ENCODE measurements at places on chromosomes 16 and 17.

- DNase-seq, result no peak
Measured at GRCh38 chr17:34565713-34566112, 13.7 kb upstream of the TMEM132E start.

- DNase-seq, result no peak
Measured at GRCh38 chr16:19436540-19436939, 18.9 kb downstream of the TMC5 start.

DNA sequence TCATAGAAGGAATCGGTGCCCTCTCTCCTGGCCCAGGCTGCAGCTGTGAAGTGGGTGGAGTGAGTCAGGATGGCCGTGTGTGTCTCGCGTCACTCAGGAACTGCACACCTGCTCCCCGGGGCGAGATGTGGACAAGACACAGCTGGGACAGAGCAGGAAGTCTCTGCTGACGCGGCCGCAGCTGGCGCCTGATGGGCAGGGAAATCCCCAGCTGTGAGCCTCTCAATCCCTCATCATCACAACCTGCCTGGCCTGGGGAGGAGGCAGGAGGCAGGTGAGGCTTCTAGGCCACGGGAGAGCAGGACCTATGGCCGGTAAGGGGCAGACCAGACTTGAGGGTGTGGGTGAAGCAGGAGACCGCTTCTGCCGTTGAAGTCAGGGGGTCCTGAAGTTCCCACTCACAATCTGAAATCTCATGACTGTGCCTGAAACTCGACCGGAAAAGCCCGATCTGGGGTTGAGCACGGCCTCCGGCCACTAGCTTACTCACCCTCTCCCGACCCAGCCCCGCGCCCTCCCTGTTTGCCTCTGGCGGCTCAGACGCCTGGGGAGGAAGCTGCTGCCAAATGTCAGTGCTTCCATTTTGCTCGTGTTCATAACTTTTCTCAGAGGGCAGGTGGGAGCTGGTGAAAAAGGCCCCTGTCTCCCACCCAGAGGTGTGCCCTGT, 1.1 kb upstream of the TRPV3 start:
- DNase-seq, result no peak

DNA sequence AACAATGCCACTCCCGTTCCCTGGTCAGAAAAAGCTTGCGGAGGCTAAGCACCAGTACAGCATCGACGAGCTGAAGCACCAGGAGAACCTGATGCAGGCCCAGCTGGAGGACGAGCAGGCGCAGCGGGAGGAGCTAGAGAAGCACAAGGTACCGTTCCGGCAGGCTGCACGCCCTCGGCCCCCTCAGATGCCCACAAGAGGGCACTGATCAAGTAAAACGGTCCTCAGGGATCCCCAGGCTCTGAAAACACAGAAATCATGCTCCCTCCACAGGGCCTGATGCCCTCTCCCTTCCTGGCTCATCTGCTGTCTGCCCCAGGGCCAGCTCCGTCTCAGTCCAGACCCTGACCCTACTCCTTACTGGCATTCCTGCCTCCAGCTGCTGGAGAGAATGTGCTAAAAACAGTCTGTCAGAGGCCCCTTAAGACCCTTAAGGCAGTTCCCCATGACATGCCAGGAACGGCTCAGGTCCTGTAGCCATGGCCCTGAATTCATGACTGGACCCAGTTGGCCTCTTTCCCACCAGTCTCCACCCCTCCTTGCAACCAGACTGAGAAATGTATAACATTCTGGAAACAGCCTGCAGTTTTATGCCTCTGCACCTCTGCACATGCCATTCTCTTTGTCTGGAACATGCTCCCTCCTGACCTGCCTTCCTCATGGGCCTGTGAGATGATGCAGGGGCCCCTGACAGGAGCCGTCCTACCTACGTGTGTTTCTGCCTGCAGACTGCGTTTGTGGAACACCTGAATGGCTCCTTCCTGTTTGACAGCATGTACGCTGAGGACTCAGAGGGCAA, 21.8 kb downstream of the DRC3 start:
- DNase-seq, result no peak

DNA sequence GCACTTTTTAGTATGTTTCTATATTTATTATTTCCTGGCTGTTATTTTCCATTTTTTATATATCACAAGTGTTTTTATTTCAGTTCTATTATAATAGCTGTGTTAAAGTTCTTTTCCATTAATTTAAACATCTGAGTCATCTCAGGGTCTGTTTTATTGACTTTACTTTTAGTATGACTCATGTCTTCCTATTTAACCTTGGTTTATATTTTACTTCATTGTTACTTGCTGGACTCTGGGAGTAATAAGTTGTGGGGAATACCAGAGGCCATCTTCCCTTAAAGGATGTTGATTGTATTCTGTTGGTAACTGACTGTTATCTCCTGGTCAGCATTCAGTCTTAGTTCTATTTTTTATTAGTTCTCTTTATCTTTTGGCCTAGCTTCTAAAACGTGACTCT, 1508.2 kb downstream of the CDH11 start:
- no peak for DNase-seq

DNA sequence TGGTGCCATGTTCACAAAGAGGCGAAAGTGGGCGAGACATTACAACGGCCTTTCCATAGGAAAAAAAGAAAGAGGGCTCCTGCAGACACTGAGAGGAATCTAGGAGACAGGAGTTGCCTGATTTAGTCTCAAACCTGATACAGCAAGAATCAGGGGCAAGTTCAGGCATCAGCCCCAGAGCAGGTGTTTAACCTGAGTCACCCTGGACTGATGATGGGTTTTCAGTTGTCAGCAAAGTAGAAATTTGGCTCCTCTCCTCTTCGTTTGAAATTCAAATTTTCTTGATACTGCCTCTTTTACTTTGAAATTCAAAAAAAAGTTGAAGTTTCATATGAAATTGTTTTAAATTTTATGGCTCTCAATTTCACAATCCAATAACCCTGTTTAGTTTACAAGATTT, 189.5 kb downstream of the ABCC12 start:
- no peak for DNase-seq

DNA sequence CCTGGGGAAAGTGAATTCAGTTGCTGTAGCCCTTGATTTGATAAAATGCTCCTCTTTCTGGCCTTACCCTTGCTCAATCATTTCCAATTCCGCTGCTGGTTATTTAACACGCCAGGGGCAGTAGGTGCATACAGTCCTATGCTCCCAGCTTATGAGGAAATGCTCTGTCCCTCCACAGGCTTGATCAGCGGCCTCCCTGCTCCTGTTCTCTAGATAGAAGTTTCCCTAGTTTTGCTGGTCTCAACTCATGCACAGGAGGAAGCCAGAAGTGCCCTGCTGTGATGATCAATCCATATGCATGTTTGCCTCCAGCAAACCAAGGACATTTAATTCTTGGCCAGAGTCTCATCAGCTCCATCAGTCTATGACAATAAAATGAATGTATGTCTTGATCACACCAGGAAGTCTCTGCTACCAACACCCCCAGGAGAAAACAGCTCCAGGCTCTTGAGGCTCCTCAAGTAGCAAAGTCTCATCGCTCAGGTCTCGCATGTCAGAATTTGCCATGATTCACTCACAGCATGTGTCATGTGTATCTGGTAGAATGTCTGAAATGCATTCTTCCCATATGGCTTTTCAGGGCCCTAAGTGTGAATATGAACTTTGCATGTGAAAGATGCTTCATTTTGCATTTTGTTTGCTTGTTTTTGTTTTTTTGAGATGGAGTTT, 208.9 kb downstream of the CDH13 start:
- no peak for DNase-seq

DNA sequence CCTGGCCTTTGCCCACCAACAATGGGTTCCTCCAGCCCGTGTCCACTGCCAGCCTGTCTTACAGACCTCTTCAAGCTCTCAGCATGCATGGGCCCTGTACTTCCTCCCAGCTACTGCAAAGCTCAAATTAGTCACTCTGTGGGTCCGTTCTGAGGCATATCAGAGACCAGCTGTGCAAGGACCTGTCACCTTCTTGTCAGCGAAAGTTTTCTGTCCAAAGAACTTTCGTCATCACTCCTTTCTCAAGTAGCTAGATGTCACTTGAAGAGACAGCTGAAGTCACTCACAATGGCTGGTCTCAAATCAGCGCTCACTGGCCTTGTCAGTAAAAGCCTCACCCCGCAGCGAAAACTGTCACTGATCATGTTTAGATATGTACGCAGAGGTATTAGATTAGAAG, 91.4 kb upstream of the DYNLRB2 start:
- no peak for DNase-seq

DNA sequence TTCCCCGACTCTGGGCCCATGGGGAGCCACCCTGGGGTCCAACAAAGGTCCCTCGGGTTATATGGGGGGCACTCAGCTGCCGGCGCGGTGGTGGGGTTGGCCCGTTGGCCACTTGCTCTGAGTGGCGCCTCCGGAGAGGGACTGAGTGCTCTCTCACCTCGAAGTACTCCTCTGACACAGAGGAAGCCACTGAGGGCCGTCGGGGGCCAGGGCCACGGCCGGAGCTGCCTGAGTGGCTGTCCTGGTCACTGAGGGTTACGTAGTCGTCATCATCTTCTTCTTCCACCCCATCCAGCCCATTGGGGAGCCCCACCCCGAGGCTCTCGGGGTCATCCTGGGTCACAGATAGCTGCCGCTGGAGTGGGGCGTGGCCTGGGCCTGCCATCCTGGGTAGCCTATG, 25.7 kb downstream of the SLC5A10 start:
- no peak for DNase-seq

- no peak for DNase-seq
Measured at GRCh38 chr17:44749980-44750318, 8.8 kb upstream of the ADAM11 start.

DNA sequence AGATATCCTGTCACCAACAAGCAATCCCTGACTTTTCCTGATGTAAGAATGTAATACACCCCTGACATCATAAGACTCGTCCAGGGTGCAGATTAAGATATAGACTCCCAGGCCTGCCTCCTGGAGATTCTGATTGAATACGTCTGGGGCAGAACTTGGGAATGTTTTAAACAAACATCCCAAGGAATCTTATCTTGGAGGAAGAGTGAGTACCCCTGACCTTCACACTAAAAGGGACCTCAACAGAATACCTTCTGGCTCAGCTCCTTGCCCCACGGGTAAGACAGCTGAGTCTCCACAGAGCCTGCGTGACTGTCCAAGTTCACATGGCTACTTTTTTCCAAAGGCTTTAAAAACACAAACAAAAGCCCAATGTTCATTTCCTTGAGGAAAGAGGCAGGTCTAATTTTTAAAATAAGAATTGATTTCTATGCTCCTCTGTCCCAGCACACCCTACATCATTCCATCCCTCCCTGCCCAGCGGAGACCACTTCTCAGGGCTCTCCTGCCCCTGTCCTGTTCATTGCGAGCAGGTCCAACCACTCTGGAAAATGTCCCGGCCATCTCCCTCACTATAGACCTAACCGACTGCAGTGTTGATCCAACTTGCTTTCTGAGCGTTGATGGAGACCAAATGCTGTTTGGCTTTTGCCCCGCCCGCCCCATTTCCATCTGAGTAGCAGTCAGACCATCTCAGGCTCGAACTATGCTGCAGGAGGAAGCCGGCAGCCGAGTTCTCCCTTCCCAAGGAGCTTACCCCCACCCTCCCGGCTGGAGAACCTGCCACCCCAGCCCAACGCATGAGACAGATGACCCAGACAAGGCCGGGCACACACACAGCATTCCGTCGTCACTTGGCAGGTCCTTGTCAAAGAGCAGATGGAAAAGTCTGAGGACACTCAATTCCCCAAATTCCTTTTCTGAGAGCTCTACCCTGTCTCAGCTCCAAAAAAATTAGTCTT, 44.1 kb upstream of the MYH10 start:
- DNase-seq, result no peak

GRCh38 chr17:14318109-14318917, 17.4 kb downstream of the HS3ST3B1 start:
- DNase-seq, result no peak

GRCh38 chr17:49472527-49472926, 22.6 kb upstream of the NGFR start:
- DNase-seq, result no peak

GRCh38 chr16:75023009-75023408, 24.2 kb downstream of the ZNRF1 start:
- DNase-seq, result no peak

DNA sequence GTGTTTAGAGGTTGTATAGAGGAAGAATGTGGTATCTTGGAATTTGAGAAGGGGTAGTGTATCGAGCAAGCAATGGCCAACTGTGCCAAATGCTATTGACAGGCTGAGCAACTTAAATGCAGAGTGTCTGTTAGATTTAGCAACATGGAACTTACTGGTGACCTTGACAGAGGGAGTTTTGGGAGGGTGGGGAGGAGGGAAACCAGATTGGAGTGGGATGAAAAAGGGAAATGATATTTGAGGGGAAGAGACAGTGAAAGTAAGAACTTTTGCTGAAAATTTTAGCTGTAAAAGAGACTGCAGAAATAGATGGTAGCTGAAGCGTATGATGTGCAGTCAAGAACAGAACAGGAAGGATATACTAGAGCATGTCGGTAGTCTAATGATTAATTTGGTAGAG, 1.1 kb downstream of the LRRC36 start:
- no peak for DNase-seq

GRCh38 chr16:56856876-56857447, 8.0 kb upstream of the SLC12A3 start:
- no peak for DNase-seq

DNA sequence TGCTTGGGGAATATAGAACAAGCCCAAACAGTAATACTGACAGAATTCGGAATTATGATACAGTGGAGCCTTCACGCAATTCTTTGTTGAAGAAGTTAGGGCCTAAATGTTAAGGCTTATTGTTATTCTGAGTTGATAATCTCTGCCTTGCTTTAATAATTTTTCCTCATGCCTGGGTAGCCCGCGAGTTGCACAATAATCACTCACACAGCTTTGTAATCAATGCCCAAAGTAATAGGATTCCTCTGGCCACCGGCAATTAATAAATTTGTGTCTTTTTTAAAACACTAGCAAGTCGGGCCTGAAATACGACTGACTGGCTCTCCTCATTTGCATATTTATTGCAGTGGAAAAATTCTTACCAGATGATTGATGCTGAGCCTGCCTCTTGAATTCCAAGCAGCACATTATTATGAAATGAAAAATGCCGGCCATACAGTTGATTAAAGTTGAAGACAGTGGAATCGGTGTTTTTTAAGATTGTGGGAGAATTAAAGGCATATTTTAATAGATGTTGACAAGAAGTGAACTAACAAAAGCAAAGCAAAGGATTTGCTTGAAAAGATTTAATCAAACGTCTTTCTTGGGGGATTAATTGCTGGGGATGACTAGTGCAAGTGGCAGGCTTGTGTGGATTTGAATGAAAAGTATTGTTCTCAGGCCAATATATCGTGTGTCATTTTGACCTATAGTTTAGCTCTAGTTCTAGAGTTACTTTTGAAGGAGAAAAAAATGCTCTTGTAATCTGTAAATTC, 30.2 kb downstream of the AATF start:
- no peak for DNase-seq

GRCh38 chr16:496097-496886, 31.2 kb upstream of the CAPN15 start:
- DNase-seq, result no peak

All from Panc1 (cell line).